Fibroblast of skin of abdomen (primary cell): ENCODE measurements at places on chromosomes 16 and 17.

- DNase-seq, result no peak
These were observed 75.1 kb upstream of the C17orf78 start for GRCh38 chr17:37300683-37301082.

DNA sequence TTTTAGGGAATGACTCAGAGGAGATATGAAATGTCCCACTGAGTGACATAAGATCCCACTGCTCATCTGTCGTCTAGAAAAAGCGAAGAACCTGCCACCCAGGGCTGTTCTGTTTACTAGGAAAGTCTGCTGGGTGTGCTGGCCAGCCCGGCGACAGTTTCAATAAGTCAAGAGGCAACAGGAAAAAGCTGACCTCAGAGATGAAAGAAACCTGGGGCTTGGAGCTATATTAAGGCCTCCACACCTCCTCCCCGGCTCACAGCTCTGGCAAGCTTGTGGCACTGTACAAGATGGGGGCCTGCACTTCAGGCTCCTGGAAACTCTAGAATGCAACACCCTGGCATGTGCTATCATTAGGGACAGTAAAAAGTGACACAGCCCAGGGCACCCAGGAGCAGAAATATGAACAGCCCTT lies 10.6 kb downstream of the ZFHX3 start:
- DNase-seq, result no peak

DNA sequence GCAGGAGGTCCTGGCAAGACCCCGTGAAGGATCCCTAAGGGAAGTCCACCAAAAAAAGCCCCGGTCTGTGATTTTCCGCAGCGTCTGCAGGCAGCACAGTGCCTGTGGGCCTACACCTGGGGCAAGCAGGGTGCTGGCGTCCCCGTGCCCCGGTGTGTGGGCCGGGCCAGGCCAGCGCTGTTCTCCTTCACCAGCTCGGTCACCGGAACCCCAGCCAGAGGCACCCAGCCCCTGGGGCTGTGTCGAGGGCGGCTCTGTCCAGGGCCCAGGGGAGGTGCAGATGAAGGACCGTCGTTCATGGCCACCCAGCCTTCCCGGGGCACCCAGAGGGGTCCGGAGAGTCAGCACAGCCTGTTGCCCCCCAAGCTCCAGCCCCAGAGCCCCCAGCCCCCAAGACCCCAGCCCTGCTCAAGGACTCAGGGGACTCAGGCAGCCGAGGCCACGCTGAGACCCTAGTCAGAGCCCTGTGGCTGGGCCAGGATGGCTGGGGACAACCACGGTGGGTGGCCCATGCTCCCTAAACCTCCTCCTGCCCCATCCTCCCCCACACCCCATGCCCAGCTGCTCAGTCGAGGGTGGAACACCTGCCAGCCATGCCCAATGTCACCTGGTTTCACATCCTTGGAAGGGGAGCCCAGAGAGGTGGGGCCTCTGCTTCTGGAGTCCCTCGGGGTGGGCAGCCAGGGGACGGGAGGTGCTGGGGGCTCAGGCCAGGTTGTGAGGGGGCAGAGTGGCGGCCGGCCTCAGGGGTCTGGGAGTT lies 5.7 kb upstream of the C1QTNF8 start:
- no peak for DNase-seq

GRCh38 chr17:35868737-35869136 lies at the start of gene HEATR9:
Gene HEATR9, minus strand, starts transcription at chr17:35868891. Its CDS starts 149 bp downstream, at chr17:35868742.
- DNase-seq, result no peak

DNA sequence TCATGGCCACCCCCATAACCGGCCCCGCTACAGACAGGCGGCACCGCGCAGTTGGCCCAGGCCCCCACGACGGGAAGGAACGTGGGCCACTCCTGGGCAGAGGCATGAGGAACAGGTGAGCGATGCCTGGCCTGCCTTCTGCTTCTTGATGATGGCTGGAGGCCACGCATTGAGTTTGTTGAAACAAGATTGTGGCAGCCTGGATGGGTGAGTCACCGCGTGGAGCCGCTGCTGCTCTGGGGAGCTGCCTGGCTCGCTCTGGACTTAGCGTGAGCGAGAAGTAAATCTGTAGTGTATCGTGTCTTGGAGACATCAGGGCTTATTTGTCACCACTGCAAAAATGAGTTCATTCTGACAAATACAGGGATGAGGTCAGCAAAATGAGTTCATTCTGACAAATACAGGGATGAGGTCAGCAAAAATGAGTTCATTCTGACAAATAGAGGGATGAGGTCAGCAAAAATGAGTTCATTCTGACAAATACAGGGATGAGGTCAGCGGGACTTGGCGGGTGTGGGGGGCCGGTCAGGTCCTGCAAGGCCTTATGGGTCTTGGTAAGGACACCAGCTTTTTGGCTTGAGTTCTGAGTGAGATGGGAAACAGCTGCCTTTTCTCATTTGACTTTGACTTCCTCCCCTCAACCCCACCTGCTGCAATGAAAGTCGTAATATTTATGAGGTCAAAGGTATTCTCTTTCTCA lies 93.0 kb downstream of the SEC14L1 start:
- peak; percentile 59 for DNase-seq

- DNase-seq, result no peak
These were observed 15.2 kb downstream of the CASKIN1 start for GRCh38 chr16:2180962-2181923.
